ENCODE measurements at places on chromosomes 6 and 20. TPM values are rescaled to one million over a fixed set of nuclear protein-coding genes. Genes with fewer than 3 reads are reported as not detected.

DNA sequence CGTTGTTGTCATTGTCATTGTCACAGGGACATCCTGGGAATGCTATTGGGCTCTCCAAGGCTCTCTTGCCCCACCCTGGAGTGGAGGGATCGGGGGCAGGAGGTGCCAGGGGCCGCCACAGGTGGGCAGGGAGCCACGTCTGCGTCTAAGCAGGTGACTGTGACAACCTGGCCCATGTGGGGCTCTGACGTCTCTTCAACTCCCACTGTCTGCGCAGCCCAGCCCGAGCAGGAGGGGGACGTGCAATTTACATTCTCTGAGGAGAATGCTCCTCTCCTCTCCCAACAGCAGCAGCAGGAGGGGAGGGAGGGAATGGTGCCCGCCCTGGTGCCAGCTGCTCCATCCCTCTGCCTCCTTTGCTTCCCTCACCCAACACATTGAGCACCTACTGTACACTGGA is 50.1 kb downstream of the GRM4 start:
- DNase-seq: no peak

- no peak for DNase-seq
These were observed 57.1 kb downstream of the PSMG4 start for GRCh38 chr6:3315841-3316240.

GPX5 gene
- not detected for polyA plus RNA-seq

DNA sequence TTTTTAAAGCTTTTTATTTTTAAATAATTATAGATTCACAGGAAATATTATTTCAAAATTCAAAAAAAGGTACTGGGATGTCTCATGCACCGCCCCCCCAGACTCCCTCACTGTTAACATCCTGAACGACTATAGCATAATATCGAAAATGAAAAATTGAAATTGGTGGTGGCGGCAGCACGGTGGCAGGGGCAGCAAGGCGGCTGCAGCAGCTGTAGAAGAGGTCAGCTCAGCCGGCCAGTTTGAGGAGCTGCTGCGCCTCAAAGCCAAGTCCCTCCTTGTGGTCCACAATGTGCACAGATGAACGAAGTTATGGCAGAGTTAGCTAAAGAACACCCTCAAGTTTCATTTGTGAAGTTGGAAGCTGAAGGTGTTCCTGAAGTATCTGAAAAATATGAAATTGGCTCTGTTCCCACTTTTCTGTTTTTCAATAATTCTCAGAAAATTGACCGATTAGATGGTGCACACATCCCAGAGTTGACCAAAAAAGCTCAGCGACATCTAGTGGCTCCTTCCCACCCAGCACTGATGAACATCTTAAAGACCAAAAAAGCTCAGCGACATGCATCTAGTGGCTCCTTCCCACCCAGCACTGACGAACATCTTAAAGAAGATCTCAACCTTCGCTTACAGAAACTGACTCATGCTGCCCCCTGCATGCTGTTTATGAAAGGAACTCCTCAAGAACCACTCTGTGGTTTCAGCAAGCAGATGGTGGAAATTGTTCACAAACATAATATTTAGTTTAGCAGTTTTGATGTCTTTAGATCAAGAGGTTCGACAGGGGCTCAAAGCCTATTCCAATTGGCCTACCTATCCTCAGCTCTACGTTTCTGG is 100.8 kb downstream of the FAM217A start:
- DNase-seq: peak; percentile 90

DNA sequence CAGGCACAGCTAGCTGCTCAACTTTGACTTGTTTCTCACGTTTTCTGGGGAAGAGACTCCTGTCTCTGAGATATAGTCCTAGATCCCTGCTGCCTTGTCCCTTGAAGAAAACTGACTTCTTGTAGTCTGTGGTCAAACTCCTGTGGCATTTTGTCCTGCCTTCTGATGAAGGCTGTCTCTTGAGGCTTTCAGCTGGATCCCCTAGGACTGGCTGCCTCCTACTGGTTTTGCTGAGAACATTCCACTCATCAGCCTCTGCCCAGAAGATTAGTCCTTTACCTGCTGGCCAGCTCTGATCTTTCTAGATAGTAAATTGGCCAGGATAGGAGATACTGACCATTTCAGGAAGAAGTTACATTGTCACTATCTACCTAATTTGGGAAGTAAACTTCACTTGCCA is 71.9 kb upstream of the CNR1 start:
- DNase-seq: peak; percentile 3

- DNase-seq: no peak
These were observed 56.8 kb downstream of the NOL4L start for GRCh38 chr20:32528171-32528891.

- peak; percentile 84 for DNase-seq
These were observed 20.6 kb upstream of the ECI2 start for GRCh38 chr6:4155848-4156466.

DNA sequence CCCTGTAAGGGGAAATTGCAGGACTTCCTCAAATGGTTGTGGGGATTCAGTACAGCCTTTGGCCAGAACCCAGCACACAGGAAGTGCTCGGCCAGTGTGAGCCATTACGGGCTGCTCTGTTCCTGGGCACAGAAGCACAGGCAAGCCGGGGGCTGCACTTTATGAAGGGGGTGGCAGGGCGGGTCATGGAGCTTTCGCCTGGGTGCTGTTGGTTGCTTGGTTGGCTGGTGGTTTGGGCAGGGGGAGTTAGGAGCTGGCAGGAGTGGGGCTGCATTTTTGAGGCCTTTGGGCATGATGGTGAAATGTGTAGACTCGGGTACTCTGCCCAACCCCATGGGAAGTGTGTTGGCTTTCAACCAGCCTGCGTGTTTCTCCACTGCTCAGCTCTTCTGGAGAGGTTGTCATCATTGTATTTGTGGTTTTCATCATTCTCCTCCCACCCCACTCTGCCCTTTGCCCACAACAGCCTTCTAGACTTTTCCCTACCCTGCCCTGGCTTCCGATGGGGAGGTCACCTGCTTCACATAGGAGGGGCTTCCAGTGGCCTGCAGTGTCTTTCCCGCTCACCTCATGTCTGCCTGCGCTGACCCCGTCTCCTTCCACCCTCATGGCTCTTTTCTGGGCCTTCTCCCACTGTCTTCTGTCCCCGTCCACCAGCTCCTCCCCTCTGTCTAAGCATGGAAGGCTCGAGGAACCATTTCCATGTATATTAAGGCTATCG is 16.1 kb upstream of the RBM38 start:
- DNase-seq: no peak

FLRT3 gene
- polyA plus RNA-seq: 0.08 TPM

WFDC8 gene
- not detected for polyA plus RNA-seq

DNA sequence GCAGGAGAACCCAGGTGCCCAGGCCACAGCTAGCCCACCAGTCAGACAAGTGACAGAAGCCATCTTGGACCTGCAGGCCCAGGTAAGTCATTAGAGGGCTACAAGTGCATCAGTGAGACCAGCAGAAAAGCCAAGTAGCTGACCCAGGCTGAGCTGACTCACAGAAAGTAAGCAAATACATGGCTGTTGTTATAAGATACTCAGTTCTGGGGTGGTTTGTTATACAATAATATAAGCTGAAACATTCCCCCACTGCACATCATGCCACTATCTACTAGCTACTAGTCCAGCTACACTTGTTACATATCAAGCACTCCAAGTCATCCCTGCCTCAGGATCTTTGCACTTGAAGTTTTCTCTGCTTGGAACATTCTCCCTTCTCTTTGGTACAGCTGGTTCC is 10.0 kb downstream of the DYNLT2 start:
- DNase-seq: no peak

DNA sequence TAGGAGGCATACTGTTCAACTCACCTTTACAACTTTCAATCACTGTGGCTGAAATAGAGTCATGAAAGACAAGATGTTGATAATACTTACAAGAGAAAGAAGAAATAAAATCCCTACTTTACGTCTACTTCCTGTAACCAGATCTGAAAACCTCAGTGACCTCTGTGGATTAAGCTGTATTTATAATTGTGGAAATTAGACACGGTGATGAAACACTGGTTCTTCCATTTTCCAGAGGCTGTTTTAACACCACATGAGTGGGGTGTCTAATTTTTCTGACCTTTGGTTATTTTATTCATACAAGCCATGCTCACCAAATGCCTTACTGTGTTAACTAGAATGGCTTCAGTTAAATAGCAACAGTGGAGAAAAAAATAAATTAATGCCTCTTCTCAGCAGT is 58.5 kb upstream of the HIVEP1 start:
- DNase-seq: no peak

DNA sequence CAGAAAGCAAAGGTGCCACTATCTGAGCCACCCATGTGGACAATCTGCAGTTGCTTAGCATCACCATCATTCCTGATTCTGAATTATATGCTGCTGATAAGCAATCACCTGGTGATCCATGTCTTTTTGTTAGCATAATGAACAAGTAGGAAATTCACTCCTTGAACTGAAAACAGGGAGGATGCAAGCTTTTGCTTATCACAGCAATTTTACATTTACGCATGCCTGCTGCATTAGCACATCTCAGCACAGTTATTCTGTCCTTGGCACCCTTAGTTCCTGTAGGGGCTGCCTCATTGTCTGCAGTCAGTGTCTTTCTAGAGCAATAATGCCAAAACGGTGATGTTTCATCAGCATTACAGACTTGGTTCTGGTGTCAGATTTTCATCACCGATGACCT is 162.6 kb downstream of the KIF16B start:
- DNase-seq: no peak

LRFN2 gene
- not detected for polyA plus RNA-seq

DNA sequence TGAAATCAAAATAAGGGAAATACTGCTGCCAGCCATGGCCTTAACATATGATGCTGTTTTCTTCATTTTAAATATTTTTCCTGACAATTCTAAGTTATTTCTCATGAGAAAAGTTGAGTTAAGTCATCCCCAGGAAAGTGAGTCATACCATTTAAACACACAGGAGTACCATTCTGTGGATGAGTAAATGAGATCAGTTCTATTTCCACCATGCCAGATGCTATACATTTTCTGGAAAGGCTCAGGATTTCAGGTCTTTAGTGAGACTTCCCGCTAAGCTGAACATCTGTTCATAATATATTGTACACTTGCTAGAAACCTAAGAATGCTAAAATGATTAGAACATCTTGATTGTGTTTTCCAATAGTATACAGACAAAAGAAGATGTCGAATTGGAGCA is 256.2 kb upstream of the MANEA start:
- no peak for DNase-seq

RAET1L gene
- not detected for polyA plus RNA-seq

- DNase-seq: peak; percentile 98
These were observed 4.2 kb upstream of the CTSZ start for GRCh38 chr20:59010995-59011873.

DNA sequence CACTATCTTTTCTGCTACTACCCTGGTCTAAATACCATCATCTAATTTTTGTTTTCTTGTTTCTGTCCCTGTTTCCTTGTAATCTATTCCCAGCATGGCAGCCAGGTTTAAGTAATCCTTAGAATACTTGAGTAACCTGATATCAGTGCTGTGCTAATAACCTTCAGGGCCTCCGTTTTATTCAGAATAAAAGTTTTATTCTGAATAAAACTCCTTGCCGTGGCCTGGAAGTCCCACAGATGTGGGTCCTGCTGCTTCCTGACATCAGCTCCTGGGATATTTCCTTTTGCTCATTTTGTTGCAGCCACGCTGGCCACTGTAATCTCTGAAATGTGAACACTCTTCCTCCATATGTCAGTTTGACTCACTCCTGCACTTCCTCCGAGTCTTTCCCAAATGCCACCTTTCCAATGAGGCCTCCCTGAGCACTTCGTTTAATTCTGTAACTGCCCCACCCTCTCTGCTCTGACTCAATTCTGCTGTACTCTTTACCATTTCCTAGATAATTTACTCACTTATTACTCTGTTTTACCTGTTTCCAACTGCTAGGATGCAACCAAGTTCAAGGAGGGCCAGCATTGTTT is 114.0 kb upstream of the FOXA2 start:
- DNase-seq: peak; percentile 60

DNA sequence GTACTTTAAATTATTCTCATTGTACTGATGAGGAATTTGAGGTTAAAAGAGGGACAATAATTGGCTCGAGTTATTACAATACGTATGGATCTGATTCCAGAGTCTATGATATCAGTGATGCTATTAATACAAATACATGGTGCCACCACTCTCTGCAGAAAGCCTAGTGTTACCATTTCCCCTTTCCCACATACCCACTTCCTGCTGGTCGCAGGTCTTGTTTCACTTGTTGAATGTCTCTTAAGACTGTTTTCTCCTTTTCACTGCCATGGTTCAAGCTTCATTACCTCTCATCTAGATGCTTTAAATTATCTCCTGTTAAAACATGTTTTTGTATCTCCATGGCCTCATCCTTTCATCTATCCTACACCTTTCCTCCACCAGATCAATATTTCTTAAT is 62.0 kb downstream of the FHL5 start:
- DNase-seq: no peak

WFDC10B gene
- not detected for polyA plus RNA-seq

DPPA5 gene
- polyA plus RNA-seq: not detected

- no peak for DNase-seq
These were observed 101.2 kb downstream of the SLC35B3 start for GRCh38 chr6:8334113-8334512.

DNA sequence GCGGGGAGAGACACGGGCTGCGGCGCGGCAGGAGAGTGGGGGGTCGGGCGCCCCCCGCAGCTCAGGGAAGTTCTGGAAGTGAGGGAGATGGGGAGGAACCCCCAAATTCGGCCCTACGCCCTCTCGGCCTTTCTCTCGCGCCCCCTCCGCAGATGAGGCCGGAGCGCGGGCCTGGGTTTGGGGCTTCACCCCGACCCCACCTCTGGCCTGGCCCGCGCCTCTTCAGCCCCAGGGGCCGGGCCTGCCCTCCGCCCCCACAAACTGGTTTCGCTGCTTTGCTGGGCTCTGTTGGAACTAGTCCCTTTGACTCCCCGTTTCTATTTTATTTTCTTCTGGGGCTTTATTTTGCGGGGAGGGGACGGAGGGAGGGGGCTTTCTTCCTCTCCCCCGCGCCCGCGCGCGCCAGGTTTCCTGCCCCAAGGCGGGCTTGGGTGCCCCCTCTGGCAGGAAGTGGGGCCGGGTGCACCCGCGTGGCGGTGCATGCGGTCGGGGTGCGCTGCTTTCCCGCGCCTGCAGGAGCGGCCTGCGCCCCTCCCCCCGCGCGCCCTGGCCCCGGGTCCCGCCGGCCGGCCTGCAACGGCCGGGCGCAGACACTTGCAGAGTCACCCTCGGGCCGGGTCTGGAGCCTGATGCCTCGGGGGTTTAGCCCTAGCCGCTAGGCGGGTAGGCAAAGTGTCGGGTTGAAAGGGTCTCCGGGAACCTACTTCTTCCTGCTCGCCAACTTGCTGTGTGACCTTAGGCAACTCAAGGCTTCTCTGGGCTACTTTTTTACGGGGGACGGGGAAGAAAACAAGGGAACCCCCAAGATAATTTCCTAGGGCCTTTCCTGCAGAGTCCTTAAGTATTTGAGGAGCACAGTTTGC is 1.3 kb downstream of the HMGA1 start:
- DNase-seq: no peak

All from endothelial cell of umbilical vein (primary cell).